Activated CD4-positive, alpha-beta T cell treated with anti-CD3 and anti-CD28 coated beads for 48 hours (primary cell): ENCODE measurements at places on chromosomes 13 and 19.
A peak's percentile ranks its signal among the peaks of the same experiment; 100 is the strongest.

DNA sequence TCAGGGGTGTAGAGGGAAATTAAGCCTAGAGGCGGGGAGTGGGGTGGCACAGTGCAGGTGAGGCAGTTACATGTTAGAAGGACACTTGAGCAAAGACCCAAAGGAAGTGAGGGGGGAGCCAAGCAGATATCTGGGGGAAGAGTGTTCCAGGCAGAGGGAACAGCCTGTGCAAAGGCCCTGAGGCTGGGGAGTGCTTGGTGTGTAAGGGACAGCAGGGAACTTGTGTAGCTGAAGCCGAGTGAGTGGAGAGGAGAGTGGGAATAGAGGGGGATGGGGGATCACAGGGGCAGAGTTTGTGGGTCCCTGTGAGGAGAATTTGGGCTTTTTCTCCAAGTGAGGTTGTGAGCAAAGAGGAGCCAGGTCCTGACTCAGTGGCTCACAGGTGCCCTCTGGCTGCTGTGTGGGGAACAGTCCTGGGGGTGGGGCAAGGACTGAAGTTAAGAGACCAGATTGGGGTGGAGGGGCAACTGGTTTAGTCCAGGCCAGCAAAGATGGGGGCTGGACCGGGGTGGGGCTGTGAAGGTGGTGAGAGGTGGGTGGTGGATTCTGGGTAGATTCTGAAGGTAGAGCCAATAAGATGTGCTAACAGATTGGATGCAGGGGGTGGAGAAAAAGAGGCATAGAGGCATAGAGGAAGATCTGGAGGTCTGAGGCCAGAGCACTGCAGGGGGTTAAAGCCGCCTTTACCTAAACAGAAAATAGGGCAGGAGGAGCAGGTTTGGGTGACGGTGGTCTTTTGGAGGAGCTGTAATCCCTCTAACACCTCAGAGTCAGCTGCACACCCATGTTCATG lies 75.3 kb downstream of the CACNA1A start:
- peak; percentile 70 for DNase-seq

DNA sequence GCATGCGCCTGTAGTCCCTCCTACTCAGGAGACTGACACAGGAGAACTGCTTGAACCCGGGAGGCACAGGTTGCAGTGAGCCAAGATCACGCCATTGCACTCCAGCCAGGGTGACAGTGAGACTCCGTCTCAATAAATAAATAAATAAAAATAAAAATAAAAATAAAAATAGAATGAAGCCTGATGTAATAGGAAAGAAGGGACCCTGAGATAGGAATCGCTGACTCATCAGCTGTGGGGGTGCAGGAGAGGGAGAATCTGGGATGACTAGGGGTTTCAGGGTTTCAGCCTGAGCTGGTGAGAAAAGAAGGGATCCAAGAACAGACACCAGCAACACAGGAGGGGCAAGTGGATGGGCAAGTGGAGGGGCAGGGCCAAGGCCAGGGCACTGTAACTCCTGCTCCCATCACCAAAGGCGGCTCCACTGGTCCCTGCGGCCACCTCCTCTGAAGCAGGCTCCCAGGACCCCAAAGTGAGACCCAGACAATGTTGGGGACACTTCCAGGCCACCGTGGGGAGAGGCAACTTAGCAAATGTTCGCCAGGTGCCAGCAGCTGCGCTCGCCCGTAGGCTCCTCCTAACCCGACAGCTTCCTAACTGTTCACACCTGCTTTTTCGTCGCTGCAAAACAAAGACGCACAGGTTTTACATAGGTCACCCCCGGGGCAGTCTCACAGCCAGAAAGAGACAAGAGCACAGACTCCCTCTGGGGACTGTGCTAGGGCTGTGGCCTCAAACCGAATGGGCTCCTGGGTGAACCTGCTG lies 1.2 kb downstream of the HAUS8 start:
- no peak for DNase-seq

GRCh38 chr19:51271067-51271466 lies 20.2 kb downstream of the SIGLECL1 start:
- DNase-seq, result no peak

DNA sequence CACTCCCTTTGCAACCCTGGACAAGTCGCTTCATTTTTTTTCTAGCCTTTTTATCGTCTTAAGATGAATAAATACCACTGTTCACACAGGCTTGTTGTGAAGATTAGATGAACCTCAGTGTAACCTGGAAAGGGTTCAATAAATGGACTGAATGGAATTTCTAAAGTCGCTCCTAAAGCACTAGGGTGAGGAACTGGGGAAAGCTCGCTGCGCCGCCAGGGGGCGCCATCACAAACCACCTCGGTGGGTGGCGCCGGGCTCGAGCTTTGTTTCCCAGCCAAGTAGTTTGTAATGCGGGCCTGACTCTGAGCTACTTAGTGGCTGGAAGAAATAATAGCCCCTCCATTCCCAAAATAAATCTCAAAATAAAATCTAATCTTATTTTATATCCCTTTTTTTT lies 2.2 kb upstream of the CEACAM6 start:
- DNase-seq, result peak; percentile 86

- DNase-seq, result no peak
Measured at GRCh38 chr19:50457300-50457699, 19.0 kb upstream of the EMC10 start.

DNA sequence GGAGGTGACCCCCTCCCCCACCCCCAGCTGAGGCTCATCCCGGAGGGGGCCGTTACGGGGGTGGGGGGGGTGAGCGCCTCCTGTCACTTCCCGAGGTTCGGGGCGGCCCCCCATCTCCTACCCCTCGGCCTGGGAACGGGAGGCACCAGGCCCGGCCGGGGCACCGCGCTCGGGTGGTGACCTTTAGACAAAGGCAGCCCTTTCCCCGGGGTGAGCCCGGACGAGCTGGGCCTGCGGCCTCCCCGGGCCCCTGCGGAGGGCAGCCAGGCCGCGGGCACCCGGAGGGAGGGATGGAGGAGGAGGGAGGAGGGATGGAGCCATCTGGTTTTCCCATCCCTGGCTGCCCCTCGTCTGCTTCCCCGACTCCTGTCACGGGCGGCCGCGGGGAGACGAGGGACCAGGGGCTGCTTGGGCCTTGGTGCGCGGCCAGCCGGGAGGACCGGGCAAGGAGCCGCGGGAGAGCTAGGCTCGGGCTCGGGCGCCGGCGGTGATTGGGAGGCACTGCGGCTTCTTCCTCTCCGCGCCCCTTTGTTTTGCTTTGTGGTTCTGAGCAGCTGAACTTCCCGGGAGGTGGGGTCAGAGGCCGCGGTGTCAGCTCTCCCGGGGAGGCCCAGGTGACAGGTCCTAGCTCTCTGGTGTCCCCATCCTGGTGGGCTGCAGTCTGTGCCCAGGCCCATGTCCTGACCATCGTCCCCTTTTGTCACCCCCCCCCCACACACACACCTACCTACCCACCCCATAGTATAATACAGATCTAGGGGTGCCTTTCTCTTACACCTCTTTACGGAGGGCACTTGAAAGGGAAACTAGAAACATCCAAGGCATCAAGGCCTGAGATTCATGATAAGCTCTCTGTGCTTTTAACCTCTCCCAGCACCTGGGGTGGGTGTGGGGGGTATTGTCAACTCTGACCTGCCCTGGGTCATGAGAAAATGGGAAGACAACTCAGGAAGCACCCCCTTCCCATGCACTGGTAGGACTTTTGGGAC lies 1.3 kb downstream of the BICRA start:
- peak; percentile 62 for DNase-seq

DNA sequence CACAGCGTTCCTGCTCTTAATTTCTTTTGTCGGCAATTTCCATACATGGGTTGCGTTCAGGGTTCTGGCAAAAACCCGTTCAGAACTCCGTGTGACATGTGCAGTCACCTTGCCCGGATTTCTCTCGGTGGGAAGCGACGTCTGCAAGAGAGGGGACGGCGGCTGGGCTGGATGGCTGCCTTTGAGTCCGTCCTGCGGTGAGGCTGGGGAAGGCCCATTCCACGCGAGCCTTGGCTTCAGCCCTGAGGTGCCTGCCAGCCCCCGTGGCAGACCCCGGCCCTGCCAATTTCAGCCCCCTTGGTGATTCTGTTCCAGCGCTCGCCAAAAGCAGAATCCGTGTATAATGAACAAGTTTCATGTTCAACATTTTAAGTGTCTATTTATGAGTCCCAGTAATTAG lies 72.6 kb upstream of the TSHZ3 start:
- no peak for DNase-seq

- no peak for DNase-seq
Measured at GRCh38 chr13:30908416-30908980, 2.4 kb downstream of the MEDAG start.

DNA sequence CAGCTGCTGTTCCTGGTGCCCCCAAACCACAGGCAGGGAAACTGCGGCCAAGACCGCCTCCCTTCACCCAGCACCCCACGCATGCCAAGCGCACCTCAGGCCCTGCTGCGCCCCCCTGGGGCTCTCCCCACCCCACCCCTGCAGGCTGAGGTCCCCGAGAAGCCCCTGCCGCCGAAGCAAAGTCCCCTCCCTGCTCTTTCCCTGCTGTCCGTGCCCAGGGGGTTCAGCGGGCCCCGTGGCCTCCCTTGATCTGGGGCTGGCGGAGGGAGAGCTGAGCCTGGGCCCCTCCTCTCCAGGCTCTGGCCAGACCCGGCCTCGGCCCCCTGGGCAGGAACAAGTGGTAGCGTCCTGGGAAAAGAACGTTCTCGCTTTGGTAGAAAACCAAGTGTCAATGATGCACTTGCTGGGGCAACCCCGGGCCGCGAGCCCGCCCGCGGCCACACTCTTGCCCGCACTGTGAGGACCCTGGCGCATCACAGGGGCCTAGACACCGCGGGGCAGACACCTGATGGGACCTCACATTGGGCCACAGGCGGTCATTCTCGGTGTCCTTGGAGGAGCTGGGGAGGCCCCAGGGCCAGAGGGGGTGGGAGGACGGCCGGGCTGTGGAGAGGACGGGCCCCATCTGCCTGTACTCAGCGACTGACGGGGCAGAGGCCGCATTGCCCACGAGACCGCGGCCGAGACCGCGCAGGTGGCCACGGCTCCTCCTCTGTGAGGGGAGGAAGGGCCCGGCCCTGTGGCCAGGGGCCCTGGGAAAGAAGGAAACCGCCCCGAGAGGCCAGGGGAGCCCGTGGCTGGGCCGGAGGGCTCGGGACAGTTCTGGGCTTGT lies 29.0 kb downstream of the GPX4 start:
- DNase-seq, result no peak

GRCh38 chr19:43723588-43723987 lies 7.7 kb downstream of the IRGC start:
- no peak for DNase-seq

- no peak for DNase-seq
Measured at GRCh38 chr19:51803967-51804366, 9.0 kb downstream of the FPR3 start.

- peak; percentile 29 for DNase-seq
Measured at GRCh38 chr19:6800991-6801484, 28.5 kb downstream of the VAV1 start.

GRCh38 chr13:110642291-110642981 lies 27.1 kb downstream of the NAXD start:
- DNase-seq, result no peak

DNA sequence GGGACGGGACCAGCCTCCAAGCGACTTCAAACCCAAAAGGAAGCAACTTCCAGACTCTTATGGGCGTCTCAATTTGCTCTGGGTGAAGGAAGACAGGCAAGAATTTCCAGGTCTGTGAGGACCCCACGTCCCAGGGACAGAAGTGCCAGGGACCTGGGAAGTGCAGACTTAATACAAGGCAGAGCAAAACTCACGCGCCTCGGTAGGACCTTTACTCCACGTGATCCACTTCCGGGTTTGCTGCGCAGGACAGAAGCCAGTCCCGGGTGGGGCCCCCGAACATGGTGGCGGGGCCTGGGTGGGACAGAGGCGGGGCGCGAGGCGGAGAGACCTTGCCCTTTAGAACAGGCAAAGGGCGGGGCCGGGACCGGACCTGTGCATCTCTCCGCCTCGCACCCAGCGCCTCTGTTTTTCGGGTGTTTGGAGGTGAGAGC lies 9.3 kb downstream of the ZNF611 start:
- no peak for DNase-seq

GRCh38 chr19:5031231-5032100 lies 62.6 kb downstream of the KDM4B start:
- DNase-seq, result peak; percentile 89

DNA sequence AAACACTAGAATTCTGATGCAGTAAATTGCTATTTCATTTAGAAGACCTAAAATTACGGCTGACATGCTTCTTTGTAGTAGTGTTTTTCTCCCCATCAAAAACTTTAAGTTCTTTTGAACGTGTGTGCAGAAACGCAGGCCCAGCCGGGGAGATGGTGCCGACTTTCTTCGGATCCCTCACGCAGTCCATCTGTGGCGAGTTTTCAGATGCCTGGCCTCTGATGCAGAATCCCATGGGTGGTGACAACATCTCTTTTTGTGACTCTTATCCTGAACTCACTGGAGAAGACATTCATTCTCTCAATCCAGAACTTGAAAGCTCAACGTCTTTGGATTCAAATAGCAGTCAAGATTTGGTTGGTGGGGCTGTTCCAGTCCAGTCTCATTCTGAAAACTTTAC lies 98.3 kb downstream of the TNFRSF19 start:
- DNase-seq, result no peak

GRCh38 chr13:42354241-42355091 lies 82.5 kb downstream of the AKAP11 start:
- DNase-seq, result peak; percentile 77

DNA sequence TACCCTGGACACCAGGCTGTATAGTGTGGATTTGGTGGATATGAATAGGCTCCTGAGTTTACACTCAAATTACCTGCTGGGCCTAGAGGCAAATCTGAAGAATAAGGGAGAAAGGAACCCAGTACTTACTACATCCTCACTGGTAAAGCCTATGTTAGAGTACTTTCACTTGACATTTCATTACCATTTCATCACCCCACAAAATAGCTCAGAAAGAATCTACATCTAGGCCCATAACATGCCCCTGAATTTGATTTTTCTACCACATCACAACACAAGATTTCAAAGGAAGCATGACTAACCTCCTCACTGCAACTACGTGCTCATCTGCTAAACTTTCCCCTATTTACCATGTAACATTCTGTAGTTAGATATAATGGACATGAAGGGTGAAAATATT lies 43.3 kb downstream of the VWA8 start:
- no peak for DNase-seq

GRCh38 chr19:1265615-1266128 lies 3.5 kb upstream of the CIRBP start:
- DNase-seq, result peak; percentile 58

DNA sequence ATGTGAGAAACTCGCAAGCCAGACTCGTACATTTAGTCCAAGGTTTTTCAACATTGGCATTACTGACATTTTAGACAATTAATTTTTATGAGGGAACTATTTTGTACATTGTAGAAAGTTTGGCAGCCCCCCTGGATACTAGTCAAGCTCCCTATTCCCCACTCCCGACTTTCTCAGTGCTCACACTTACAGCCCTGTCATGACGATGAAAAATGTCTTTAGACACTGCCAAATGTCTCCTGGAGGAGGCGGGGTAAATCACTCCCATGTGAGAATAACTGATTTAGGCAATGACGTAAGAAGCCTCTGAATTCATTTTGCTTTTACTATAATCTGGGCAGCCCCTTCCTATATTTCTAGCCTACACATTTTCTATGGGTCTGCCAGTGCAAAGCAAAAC lies 535.8 kb upstream of the KLHL1 start:
- DNase-seq, result no peak

DNA sequence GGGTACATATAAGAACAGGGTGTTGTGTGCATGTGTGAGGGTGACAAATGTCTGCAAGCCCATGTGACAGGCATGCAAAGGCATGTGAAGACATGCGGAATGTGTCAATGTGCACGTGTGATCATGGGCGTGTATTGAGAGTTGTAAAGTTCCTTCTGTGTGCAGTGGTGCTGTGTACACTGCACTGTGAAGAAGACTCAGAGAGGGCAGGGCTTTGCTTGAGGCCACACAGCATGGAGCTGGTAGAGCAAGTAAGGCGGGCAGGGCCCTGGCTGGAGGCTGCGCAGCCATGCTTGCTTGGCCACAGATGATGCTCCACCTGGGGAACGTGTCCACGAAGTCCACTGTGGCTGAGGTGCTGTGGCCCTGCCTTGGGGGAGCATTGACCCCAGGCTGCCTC lies 66.8 kb downstream of the PTPRS start:
- DNase-seq, result no peak
